ENCODE measurements at places on chromosomes 1 and 21. TPM values are rescaled to one million over a fixed set of nuclear protein-coding genes. Genes with fewer than 3 reads are reported as not detected.
A peak's percentile ranks its signal among the peaks of the same experiment; 100 is the strongest.

The PEA15 gene
- total RNA-seq = 31.8 TPM

The KRTAP19-8 gene
- total RNA-seq = not detected

The MR1 gene
- 16.7 TPM for total RNA-seq

The TPTE gene
- total RNA-seq = not detected

The PLA2G2F gene
- total RNA-seq = not detected

DNA sequence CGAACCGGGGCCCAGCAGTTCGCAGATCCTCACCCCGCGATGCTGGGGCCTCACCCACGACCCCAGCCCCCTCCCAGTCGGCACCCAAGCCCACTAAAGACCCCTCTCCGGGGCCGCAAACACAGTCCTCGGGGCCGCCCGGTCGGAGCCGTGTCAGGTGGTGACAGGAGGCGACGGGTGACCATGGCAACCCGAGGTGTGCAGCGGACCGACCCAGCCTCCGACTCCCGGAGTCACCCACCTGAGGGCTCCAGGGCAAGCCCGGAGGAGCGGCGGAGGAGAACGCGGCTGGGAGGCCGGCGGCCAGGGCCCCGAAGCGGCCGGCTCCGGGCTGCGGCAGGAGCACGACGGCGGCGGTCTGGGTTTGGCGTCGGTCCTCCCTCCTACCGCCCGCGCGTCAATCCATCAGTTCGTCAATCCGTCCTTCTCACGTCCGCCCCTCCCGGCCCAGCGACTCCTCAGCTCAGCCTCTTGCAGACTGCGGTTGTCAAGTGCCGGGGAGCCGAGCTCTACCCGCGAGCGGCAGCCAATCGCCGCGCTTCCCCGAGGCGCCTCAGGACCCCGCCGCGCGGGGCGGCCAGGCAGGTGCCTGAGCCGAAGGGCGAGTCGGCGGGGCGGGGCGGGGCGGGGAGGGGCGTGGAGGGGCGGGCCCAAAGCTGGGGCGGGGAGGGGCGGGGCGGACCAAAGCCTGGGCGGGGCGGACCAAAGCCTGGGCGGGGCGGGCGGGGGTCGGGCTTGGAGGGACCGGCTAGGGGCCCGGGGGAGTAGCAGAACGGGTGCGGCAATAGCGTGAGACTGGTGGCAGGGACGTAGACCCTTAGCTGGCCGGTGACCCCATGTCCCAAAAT, at the start of gene WDR47:
Gene WDR47 (minus strand): TSS at position 482 of the 848 bp plus-strand sequence. CDS start 18,590 bp downstream, outside the sequence.
- H3K27ac ChIP-seq = peak within 1 kb of the TSS; percentile 75
- peaks cover 12% of the 10 kb centered on the region for H3K4me1 ChIP-seq
- DNase-seq = peak; percentile 97
- H3K36me3 ChIP-seq = no peaks in the 10 kb centered on the region

DNA sequence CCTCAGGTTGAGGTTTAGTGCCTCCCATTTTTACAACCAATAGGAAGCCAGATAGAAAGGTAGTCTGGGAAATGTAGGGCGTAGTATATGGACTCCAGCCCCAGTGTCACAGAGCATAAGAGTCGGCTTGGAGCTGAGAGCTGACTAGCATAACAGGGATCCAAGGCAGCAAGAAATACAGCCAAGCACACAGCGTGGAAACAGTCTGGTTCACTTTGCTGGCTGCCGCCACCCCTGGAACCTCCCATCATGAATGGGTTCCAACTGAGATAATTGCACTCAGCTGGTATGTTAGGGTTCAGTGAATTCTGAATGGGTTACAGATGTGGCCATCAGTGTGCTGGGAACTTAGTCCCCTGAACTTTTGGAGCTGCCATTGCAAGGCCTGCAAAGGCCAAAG, 76.7 kb upstream of the GPR88 start:
- H3K36me3 ChIP-seq = peaks cover 5% of the 10 kb centered on the region
- H3K27ac ChIP-seq = no peak overlapping the region
- no peak overlapping the region for H3K4me3 ChIP-seq
- no peaks in the 10 kb centered on the region for H3K27me3 ChIP-seq
- no peak for DNase-seq

DNA sequence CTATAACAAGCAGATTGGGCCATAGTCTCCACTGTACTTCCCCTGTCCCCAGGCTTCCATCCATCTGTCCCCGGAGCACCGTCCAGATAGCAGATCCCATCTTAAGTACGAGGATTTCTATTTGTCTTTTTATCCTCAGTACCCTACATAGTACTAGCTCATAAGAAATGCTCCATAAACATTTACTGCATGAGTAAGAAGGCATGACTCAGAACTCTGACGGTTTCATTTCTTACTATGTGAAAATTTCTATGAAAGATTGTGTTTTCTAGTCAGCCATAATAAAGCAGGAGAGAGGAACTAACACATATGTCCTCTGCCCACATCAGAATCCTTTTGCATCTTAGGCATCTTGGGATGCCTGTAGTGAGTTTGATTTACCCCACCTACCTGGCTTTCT, 49.5 kb downstream of the CHD1L start:
- DNase-seq = no peak
- H3K27ac ChIP-seq = peak overlapping the region; percentile 18
- peaks cover 97% of the 10 kb centered on the region for H3K36me3 ChIP-seq

DNA sequence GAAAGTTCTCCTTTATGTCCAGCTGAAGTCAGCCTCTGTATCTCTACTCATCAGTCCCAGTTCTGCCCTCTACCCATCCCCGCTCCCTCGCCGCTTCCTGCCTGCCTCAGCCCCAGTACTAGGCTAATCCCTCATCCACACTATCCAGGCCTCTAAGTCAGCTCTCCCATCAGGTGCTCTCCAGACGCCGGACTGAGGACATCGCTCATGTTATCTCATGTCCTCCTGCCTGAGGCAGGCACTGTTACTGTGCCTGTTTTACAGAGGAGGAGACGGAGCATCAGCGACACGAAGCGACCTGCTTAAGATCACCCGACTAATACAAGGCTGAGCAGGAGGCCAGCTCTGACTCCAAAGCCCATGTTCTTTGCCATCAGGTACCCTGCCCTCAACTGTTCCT, 57.3 kb upstream of the RUNX3 start:
- no peaks in the 10 kb centered on the region for H3K27me3 ChIP-seq
- H3K4me3 ChIP-seq = no peak overlapping the region
- H3K4me1 ChIP-seq = peaks cover 95% of the 10 kb centered on the region
- H3K27ac ChIP-seq = peak overlapping the region; percentile 82

GRCh38 chr1:22643381-22643780, at the start of gene C1QC:
TSS of gene C1QC (plus strand) at chr1:22643633. CDS start at chr1:22644024, 391 bp downstream.
- DNase-seq = no peak
- H3K4me3 ChIP-seq = no peak within 1 kb of the TSS
- no peaks in the 10 kb centered on the region for H3K36me3 ChIP-seq
- no peaks in the 10 kb centered on the region for H3K4me1 ChIP-seq
- H3K27me3 ChIP-seq = peaks cover 6% of the 10 kb centered on the region
- H3K27ac ChIP-seq = no peak within 1 kb of the TSS

DNA sequence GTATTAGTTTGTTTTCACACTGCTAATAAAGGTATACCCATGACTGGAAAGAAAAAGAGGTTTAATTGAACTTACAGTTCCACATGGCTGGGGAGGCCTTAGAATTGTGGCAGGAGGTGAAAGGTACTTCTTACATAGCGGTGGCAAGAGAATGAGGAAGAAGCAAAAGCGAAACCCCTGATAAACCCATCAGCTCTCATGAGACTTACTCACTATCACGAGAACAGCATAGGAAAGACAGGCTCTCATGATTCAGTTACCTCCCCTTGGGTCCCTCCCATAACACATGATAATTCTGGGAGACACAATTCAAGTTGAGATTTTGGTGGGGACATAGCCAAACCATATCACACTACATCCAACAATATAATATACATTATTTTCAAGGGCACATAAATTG, 145.7 kb upstream of the BARHL2 start:
- peaks cover 6% of the 10 kb centered on the region for H3K27me3 ChIP-seq
- H3K4me1 ChIP-seq = no peaks in the 10 kb centered on the region
- H3K27ac ChIP-seq = no peak overlapping the region
- no peak for DNase-seq

DNA sequence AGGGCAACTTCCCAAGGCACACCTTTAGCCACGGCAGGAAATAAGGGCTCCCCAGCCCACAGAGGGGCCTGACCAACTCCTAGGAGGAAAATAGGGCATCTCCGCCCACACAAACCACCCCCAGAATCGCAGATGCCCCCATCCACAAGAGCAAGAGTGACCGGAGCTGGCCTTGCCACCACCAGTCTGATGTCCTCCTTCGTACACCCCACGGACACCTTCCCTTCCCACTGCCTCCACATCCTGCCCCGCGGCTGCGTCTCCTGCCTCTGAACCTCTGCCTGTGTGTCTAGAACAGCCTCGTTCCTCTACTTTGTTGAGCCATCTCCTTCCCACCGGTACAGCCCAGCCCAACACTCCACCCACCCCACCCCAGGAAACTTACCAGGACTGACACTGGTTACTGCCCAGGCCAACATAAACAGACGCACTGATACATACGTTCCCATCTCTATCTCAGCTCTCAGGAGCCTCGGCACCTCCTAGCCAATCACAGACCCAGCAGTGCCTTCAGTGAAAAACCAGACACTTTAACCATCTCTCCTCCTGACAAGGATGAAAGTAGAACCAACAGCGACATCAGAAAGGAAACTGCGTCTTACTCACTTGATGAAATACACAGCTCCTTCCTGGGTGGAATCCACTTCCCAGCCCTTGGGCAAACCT, 7.6 kb upstream of the PLEKHA6 start:
- DNase-seq = no peak
- peaks cover 1% of the 10 kb centered on the region for H3K27me3 ChIP-seq
- H3K4me3 ChIP-seq = no peak overlapping the region
- no peak overlapping the region for H3K27ac ChIP-seq
- H3K36me3 ChIP-seq = no peaks in the 10 kb centered on the region
- H3K4me1 ChIP-seq = peaks cover 39% of the 10 kb centered on the region

- H3K27me3 ChIP-seq = peaks cover 18% of the 10 kb centered on the region
- peak; percentile 90 for DNase-seq
- H3K4me3 ChIP-seq = peak overlapping the region; percentile 11
- peak overlapping the region; percentile 25 for H3K27ac ChIP-seq
- H3K36me3 ChIP-seq = no peaks in the 10 kb centered on the region
These were observed 73.8 kb upstream of the ZNF281 start for GRCh38 chr1:200483491-200484143.

- H3K27me3 ChIP-seq = no peaks in the 10 kb centered on the region
- peaks cover 17% of the 10 kb centered on the region for H3K4me1 ChIP-seq
- peaks cover 6% of the 10 kb centered on the region for H3K36me3 ChIP-seq
- H3K4me3 ChIP-seq = no peak overlapping the region
These were observed 4.8 kb upstream of the PTCH2 start for GRCh38 chr1:44847845-44848244.

DNA sequence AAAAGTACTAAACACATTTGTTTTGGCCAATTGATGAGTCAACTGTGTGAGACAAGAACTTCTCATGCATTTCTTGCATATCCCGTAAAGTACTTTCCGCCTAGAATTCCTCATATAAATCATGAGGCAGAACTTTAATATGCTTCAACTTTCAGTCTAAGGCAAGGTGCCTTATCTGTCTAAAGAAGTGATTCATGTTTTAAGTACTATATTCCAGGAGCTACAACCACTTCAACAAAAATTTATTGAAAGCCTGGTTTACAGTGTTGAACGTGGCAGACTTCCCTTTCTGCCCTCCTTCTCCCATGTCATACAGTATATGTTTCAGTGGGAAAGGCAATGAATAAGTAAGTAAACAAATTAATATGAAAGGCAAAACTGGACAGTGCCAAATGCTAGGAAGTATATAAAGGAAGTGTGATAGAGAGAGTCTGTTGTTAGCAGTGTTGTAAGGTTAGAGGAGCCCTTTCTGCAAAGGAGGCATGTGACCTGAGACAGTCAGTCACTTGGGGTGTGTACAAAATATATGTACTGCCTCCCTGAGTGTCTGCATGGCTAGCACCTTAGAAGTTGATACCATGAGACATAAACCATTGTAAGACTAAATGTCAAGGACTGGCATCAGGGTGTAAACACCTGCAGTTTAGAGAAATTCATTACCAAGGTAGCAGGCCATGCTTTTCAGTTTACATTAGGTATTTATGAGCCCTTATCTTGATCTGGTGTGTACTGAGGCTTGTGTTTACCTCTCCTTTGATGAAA, 362.2 kb downstream of the SRGAP2C start:
- H3K27me3 ChIP-seq = no peaks in the 10 kb centered on the region
- H3K27ac ChIP-seq = no peak overlapping the region
- no peak overlapping the region for H3K4me3 ChIP-seq
- H3K4me1 ChIP-seq = peaks cover 19% of the 10 kb centered on the region
- no peak for DNase-seq
- H3K36me3 ChIP-seq = no peaks in the 10 kb centered on the region

- H3K4me1 ChIP-seq = peaks cover 23% of the 10 kb centered on the region
- peak overlapping the region; percentile 98 for H3K27ac ChIP-seq
- H3K27me3 ChIP-seq = no peaks in the 10 kb centered on the region
- DNase-seq = peak; percentile 65
- peaks cover 31% of the 10 kb centered on the region for H3K36me3 ChIP-seq
These were observed 1.5 kb upstream of the COX20 start for GRCh38 chr1:244833734-244834542.

DNA sequence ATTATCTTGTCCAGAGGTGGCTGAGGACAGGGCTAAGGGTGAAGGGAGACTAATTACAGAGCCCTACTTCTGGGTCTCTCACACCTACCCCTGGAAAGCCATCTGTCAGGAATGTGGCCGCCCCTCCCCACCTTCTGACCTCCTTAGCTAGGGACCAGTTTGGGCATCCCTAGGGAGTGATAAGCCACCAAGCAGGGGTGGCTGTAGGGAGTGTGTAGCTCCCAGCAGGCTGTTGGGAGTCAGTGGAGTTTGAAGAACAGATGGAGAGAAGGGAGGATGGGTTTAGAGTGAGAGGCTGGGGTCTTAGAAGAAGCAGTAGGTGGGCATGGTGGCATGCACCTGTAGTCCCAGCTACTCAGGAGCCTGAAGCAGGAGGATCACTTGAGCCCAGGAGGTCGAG, 808 bp upstream of the SERINC2 start:
- no peak for DNase-seq
- peaks cover 3% of the 10 kb centered on the region for H3K4me1 ChIP-seq
- peaks cover 50% of the 10 kb centered on the region for H3K27me3 ChIP-seq
- H3K27ac ChIP-seq = no peak overlapping the region
- peak overlapping the region; percentile 41 for H3K4me3 ChIP-seq
- H3K36me3 ChIP-seq = no peaks in the 10 kb centered on the region

GRCh38 chr21:45408801-45409261, 3.9 kb downstream of the COL18A1 start:
- H3K4me1 ChIP-seq = peaks cover 7% of the 10 kb centered on the region
- DNase-seq = no peak
- no peaks in the 10 kb centered on the region for H3K36me3 ChIP-seq
- H3K27me3 ChIP-seq = peaks cover 33% of the 10 kb centered on the region

Data from activated CD8-positive, alpha-beta T cell treated with anti-CD3 and anti-CD28 coated beads for 36 hours (primary cell).